ENCODE measurements at places on chromosomes 1 and 21.

DNA sequence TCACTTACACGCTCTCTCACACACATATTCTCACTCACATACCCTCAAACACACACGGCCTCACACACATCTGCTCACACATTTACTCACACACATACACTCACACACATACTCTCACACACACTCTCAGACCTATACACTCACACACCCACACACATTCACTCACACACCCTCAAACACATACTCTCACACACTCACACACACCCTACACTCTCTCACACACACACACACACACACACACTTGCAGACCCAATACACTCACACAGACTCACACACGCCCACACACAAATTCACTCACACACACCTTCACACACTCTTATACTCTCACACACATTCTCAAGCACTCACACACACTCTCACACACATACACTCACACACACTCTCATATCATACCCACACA lies 155.5 kb upstream of the BACE2 start:
- DNase-seq = no peak

DNA sequence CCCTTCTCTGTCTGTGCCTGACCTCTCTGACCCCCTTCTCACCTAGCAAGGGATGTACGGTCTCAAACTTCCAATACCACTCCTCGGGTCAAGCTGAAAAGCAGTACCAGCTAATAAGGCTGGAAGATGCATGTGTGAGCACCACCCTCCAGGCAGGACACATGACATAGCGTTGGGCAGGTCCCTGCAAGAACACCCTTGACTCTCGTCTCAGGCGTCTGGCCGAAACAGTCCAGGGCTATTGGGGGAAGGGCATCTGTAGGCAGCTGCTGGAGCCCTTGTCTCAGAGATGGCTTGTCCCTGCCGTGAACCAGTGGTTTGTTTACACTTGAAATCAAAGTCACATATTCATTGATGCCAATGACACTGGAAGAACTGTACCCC lies 56.5 kb downstream of the CD46 start:
- DNase-seq = peak; percentile 57

GRCh38 chr1:207578796-207579435 lies 66.0 kb upstream of the CR1L start:
- no peak for DNase-seq

DNA sequence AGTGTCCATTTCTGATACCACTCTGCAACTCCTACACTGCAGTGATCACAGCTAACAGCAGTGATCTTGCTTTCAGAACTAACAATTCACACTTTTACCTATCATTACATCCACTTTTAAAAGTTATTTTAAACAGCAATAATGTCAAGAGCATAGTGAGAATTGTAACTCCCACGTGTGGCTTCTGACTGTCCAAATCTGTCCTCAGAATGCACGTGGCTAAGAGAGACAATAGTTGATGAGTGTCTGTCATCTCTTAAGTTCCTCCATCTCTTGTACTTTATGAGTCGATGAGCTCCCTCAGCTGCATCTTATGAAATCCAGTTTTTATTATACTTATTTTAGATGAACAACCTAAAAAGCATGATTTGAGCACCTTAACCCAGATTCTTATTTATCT lies 16.5 kb upstream of the CFHR5 start:
- DNase-seq = no peak
